ENCODE measurements at places on chromosomes 7 and 10.

DNA sequence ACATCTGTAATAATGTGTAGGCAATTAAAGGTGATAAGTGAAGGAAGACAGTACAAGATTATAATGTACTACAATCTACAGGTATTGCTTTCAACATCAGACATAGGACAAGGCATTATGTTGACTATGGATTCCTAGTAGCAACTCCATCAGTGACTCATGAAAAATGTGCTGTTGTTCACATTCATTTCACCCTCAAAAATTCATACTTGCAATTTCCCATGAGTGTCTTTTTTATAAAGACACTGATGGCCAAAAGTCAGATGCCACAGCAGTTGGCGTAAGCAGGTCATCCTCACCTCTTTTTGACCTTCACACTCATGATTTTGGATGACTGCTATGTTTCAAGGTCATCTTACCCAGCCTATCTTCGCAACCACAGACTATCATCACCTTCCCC is 100.0 kb upstream of the AMPH start:
- DNase-seq = no peak

- no peak for DNase-seq
Observed at GRCh38 chr10:60123172-60123571, 216.8 kb upstream of the CCDC6 start.

- DNase-seq = no peak
Observed at GRCh38 chr10:71150796-71151195, 61.6 kb upstream of the UNC5B start.

DNA sequence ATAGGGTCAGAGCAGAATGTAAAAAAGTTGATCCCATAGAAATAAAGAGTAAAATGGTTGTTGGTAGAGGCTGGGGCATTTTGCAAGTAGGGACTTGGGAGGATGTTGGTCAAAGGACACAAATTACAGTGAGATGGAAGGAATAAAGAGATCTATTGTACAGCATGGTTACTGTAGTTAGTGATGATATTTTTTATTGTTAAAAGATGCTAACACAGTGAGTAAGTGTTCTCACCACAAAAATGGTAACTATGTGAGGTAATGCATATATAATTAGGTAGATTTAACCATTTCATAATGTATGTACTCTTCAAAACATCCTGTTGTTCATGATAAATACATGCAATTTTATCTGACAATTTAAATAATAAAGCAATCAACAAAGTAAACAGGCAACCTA is 280.7 kb upstream of the MAGI2 start:
- no peak for DNase-seq

GRCh38 chr10:34908481-34908880 is 93.4 kb upstream of the PARD3 start:
- DNase-seq = no peak

- DNase-seq = no peak
Observed at GRCh38 chr7:69868921-69869320, 270.6 kb downstream of the AUTS2 start.

DNA sequence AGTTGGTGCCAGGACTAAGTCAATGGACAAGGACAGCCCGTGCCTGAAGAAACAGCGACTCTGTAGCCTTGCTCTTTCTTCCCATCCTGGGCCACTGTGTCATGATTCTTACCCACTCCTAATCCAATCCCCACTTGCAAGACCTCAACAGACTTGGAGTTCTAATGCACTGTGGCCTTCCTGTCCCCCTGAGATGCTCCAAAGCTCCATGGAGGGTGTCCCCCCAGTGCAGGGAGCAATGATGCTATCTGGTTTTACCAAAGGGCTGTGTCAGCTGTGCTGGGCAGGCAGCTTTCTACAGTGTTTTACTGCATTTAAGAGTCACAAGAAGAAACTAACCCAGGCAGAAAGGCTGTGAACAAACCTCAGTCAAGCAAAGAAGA is 108.1 kb downstream of the PRKAG2 start:
- no peak for DNase-seq

GRCh38 chr7:101903515-101903868 is 86.1 kb downstream of the CUX1 start:
- DNase-seq = no peak

DNA sequence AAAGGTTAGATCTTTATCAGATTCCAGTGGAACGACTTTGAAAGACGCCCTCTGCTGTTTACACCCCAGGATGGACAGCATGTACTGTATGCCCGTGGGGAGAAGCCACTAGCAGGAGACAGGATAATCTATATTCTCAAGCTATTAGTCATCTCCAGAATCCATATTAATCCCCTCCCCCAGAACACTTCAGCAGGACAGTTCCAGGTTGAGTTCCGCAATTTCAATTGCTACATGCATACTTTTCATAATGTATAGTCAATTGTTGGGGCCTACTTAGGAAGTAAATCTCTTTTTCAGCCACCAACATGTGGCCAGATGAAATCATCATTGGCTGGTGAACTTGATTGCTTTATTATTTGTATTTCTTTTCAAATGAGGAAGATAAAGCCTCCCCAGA is 313.1 kb upstream of the SMIM30 start:
- DNase-seq = no peak

GRCh38 chr10:28631896-28632583 is 45.3 kb upstream of the BAMBI start:
- DNase-seq = no peak

GRCh38 chr7:7851381-7851780 is 117.2 kb upstream of the GLCCI1 start:
- no peak for DNase-seq

DNA sequence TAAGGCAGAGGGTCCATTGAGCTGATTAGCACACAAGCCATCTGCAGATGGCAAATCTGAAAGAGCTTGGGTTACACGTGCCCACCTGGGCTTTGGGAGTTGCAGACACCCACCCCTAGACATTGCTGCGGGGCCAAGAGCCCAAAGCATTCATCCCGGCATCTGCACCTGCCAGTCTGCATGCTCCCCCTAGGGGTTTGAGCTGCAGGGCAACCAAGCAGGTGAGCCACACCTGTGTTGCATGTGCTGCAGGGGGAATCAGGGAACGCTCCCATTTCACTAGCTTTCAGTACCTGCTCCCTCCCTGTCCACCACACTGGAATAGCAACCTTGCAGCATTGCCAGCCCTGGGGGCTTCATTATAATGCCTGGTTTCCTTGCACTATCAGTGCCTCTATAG is 21.1 kb downstream of the C7orf33 start:
- DNase-seq = no peak

DNA sequence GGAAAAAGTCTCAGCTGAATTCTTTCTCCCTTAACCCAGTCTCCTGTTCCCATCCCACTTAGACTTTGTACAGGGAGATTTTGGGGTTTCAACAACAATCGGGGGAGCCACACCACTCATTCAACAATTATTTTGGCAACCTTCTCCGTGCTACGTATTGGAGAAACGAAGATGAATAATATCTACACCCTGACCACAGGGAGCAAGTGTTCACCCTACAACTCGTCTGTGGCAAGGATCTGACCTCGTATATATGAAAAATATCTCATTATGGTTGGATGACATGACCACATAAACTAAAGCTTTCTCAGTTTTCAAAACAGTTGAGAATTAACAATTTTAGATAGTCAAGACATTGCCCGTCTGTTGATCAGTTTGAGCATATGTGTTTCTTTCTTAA is 302.1 kb downstream of the CACNA2D1 start:
- no peak for DNase-seq

DNA sequence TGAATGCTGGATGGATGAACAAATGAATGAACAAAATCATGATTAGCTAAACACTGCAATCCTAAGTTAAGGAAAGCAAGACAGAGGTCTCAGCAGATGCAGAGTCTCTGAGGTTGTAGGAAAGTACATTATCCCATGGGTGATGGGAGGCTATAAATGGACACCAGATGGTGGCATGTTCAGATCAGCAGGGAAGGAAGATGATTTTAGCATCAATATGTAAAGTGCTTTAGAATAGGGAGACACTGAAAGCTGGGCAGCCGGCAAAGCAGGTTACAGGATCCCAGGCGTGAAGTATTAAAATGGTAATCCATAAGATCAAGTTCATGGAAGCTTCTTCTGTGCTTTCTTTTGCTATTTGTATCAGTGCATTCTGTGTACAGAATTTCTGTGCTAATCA is 7.9 kb upstream of the RAPGEF5 start:
- DNase-seq = no peak

DNA sequence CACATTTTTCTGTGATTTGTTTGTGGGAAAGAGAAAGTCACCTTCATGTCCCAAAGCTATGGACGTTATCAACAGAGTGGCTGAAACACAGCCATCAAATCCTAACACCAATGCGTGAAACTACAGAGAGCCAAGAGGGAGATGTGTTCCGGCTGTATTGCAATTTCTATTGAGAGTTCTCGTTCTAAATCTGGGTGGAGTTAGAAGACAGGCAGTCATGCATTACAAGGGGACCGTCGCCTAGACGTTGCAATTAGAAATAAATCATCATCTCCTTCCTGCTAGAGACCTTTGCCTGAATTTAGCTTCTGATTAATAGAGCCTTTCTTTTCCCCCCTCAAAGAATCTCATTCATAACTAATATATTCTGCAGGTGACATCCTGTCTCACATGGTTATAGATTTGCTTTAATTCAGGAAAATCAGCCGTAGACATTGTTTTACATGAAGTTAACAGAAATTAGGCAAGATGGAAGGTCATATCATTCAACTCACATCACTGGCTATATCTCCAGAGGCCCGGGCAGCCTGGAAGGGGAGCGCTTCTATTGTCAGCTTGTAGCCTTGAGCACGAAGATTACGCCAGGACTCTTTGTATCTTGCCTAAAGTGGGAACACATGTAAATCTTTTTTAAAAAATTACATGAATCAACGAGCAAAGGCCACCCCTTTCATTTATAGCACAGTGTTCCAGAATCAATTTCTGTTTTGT is 52.6 kb downstream of the HABP2 start:
- no peak for DNase-seq

DNA sequence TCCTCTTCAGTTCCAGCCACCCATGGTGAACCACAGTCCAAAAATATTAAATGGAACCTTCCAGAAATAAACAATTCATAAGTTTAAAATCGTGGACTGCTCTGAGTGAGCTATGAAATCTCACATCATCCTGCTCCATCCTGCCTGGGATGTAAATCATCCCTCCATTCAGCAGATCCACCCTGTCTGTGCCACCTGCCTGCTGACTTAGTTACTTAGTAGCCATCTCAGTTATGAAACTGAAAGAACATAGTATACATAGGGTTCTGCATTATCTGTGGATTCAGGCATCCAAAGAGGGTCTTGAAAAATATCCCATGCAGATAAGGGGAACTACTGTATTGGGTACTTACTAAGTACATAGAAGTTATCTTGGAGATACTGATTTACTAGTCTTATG is 89.0 kb downstream of the ST8SIA6 start:
- DNase-seq = no peak

DNA sequence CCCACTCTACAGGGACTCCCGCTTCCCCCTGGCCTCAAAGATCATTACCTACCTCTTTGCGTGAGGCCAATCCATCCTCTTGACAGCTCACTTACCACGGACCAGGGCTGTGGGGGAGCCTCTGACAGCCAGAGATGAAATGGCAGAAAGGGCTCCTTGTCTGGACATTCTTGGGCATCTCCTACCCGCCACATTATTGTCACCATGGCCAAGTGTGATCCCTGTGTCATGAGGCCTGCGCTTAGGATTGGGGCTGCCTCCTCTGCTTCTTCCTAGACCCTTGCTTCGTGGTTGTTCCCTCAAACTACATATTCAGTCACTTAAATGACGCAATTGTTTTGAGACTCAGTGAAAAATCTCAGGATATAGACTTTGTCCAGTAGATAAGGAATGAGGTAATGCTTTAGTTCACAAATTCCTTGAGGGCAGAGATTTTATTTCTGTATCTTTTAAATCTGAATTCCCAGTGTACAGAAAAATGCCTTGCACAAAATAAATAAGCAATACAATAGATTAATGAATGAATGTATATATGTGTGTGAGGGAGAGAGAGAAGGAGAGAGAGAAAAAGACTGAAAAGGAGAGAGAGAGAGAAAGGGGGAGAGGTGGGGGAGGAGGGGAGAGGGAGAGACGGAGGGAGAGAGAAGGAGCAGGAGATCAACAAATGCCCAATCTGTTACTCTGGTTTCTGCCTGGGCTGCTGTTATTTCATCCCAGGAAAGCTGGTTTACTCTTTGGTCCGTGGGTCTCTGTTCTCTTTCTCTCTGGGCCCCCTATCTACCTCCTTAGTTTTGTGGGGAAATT is 159.0 kb downstream of the PLXNA4 start:
- no peak for DNase-seq

DNA sequence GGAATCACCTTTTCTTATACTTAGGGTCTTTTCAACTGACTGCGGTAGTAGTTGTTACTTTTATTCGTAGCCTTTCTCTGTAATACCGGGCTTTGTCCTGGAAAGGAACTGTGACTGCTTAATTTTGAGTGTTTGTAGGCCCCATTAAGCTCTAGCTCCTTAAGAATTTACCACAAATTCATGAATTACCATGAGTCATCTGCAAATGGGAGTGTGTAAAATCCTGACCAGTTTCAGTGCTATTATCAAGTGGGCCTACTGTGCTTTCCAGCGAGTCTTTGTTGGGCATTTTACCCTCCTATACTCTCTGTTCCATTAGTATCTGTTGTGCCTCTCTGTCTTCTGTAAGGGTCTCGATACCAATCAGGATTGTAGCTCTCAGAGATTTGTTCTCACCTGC is 49.7 kb downstream of the ZMYND11 start:
- DNase-seq = no peak

GRCh38 chr7:131556909-131557651 is 652 bp upstream of the PODXL start:
- DNase-seq = no peak

DNA sequence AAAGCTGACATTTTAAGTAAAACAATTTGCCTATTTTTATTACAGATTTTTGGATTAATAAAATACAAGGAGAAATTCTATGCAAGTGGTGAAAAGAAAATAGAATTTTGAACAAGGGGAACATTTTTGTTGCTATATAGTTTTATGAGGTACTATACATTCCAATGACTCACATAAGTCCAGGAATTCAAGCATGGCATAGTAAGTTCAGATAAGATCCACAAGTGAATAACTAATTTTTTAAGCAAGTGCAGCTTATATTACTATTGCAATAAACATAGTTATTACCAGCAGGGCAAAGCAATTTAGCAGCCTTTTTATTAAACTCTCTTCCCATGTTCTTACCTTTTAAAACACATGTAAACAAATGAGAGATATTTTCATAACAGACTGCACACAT is 1123.5 kb upstream of the LRRN3 start:
- no peak for DNase-seq

GRCh38 chr7:92668564-92668963 is 78.4 kb upstream of the FAM133B start:
- DNase-seq = no peak

GRCh38 chr10:119845656-119846055 is 27.0 kb downstream of the MCMBP start:
- DNase-seq = no peak

DNA sequence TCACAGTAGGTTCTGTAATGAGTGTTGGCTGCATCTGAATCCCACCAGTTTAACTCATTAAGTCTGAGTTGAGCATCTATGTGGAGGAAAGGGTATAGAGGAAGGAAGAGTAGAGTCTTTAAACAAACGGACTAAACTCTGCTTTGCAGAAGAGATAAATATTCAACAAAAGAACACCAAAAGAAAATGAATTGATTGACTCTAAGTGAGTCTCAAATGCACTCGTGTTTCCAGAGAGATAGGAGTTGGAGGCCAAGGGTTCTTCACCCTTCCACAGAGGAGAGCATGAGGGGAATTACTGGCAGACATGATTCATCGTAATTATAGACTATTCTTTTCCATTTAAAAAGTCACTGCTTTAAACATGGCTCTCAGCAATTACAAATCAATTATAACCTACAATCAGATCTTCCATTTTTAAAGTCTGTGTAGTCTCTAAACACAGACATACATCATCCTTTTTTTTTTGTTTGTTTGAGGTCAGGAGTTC is 56.3 kb downstream of the PLPP4 start:
- DNase-seq = no peak

GRCh38 chr10:121324678-121325213 is 273.5 kb downstream of the FGFR2 start:
- no peak for DNase-seq

Measured in activated CD4-positive, alpha-beta T cell treated with anti-CD3 and anti-CD28 coated beads, Interleukin-2, amount 50 U/mL, for 4 hours (primary cell).